ENCODE measurements at places on chromosomes 6 and 20.

DNA sequence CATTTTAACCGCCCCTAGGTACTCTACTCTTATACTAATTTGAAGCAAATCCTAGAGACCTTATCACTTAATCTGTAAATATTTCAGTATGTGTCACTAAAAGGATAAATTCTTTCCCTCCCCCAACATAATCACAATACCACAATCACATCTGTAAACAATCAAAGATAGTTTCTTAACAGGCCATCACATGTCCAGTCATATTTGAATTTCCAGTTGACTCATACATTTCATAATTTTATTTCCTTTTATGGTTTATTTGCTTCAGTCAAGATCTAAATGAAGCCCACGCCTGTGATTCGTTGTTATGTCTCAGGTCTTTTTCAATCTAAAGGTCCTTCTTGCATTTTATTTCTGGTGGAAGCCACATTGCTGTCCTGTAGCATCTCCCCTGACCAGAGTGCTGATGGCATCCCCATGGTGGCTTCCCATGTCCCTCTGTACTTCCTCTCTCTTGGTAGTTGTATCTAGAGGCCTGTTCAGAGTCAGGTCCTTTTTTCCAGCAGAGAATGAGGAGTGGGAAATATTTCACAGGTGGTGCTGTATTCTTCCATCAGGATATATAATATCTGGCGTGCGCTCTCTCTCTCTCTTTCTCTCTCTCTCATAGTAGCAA is 128.6 kb upstream of the SLC22A23 start:
- DNase-seq = no peak

DNA sequence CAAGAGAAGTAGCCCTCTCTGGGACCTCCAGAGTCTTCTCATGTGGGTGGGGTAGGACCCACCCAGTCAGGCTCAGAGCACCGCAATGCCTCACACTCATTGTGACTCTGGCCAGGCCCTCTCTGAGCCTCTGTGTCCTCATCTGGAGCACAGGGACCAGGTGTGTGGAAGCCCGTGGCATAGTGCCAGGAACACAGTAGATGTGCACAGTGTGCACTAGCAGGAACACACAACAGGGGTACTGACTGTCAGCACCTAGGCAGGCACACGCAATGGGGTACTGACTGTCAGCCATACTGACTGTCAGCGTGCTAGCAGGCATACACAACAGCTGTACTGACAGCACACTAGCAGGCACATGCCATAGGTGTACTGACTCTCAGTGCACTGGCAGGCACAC is 2.0 kb upstream of the STMN3 start:
- DNase-seq = no peak

DNA sequence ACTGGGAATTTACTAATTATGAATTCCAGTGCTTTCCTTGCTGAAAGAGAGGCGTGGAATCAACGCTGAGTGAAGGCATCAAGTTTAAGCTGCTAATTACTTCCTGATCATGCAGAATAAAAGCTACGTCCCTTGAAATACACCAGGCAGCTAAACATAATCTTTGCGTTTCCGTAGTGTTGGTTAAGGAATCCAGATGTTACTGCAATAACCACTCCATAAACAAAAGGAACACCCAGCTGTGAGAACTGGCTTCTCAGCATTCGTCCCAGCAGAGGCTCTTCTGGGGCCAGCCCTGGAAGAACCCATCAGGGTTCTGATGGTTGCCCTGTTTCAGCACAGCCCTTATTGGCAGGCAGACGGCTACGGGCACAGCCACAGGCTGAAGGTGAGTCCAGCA is 111.4 kb downstream of the CDH26 start:
- no peak for DNase-seq

GRCh38 chr6:73746787-73747186 is 50.8 kb downstream of the CD109 start:
- no peak for DNase-seq

DNA sequence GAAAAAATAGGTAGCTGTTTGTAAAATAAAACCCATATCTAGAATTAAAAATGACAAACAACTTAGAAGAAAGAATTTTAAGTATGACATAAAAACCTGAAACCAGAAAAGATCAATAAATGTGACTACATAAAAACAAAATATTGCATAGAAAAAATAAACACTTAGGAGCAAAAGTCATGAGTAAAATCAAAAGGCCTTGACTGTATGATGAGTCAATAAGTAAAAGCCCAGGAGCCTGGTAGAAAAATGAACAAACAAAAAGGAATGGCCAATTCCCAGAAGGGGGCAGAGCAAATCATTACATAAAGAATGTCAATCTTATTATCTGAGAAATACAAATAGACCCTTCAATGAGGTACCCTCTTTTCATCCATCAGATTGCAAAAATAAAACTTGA is 20.7 kb upstream of the ENPP1 start:
- no peak for DNase-seq

DNA sequence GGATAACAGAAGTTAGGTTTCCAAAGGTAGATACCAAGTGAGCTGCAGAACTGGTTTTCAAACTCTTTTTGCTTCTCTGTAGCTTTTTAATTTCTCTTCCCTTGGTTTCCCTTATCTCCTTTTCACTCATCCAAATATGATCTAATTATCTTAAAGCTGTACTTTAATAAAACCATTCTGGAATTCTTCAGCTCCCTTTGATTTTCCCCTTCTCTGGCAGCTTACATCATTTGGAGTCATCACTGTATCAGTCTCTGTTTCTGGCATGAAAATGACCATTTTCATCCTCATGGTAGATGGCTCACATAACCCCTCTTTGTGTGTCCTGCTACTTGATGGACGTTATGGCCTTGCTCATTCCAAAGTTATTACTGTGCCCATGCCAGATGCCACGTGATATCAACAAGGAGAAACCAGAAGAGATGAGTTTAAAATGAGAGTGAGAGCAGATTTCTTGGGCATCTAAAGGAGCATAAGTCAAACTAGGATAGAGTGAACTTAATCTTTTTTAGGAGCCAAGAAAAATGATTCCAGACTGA is 620.2 kb downstream of the QKI start:
- DNase-seq = no peak

DNA sequence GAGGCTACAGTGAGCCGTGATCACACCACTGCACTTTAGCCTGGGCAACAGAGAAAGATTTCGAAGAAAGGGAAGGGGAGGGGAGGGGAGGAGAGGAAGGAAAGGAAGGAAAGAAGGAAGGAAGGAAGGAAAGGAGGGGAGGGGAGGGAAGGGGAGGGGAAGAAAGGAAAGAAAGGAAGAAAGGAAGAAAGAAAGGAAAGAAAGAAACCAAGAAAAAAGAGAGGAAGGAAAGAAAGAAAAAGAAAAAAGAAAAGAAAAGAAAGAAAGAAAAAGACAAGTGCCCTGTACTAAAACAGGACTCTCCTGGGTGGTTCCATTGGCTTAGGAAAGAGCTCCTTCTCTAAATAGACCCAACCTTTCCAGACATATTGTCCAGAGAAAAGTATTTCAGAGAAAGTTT is 136.6 kb downstream of the PXDC1 start:
- no peak for DNase-seq

DNA sequence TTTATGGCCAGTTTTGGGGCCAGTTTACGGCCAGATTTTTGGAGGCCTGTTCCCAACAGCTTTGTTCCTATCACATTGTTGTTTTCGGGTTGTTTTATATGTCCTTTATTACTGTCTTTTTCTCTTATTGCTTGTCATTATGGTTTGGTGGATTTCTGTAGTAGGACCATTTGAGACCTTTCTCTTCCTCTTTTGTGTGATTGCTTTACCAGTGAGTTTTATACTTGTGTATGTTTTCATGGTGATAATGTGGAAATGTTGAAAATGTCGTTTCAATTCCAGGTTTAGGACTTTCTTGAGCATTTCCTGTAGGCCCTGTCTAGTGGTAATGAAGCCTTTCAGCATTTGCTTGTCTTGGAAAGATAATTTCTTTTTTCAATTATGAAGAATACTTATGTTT is 17.8 kb downstream of the HLA-B start:
- DNase-seq = no peak

- DNase-seq = no peak
These were observed 5.5 kb downstream of the ANKEF1 start for GRCh38 chr20:10040070-10040975.

GRCh38 chr6:24888715-24889370 is 46.9 kb downstream of the RIPOR2 start:
- no peak for DNase-seq

GRCh38 chr20:37932074-37932473 is 29.1 kb downstream of the VSTM2L start:
- no peak for DNase-seq

GRCh38 chr20:20466341-20466879 is 98.5 kb downstream of the INSM1 start:
- no peak for DNase-seq

GRCh38 chr6:27795697-27796494 is 116.3 kb downstream of the OR2B2 start:
- DNase-seq = peak; percentile 73

DNA sequence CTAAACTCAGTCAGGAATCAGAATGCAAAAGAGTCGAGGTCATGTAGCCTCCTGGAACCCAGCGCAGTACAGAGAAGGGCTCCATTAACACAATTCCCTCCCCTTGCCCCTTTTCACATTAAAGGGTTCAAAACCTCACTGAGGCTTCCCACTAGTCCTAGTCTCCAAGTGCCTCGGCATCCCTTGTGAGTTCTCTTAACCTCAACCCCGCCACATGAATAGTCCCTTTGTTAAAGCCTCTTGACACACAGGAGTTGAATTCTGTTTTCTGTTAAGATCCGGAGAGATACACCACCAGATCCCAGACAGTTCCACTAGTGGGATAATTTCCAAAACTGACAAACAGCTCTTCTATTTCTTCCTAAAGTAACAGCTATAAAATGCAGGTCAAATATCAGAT is 17.8 kb downstream of the PTPRT start:
- DNase-seq = no peak

GRCh38 chr6:36999061-36999750 is 6.2 kb upstream of the FGD2 start:
- no peak for DNase-seq

DNA sequence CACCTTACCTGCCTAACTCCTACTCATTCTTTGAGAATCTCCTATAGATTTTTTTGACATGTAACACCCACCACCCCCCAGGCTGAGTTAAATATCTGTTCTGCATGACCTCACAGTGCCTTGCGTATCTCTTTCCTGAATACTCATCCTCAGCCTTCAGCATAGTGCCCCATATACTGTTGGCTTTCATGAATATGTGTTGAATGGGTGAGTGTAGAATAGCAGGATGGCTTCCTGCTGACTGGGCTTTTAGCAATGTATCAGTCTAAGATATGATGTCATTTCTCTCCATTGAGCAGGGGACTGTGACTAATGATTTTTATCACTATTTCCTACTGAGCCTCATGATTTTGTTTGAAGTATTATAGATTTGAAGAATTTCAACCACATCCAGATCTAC is 361.6 kb upstream of the MARCKS start:
- DNase-seq = no peak

- no peak for DNase-seq
These were observed 38.2 kb upstream of the TTPAL start for GRCh38 chr20:44437497-44437896.

DNA sequence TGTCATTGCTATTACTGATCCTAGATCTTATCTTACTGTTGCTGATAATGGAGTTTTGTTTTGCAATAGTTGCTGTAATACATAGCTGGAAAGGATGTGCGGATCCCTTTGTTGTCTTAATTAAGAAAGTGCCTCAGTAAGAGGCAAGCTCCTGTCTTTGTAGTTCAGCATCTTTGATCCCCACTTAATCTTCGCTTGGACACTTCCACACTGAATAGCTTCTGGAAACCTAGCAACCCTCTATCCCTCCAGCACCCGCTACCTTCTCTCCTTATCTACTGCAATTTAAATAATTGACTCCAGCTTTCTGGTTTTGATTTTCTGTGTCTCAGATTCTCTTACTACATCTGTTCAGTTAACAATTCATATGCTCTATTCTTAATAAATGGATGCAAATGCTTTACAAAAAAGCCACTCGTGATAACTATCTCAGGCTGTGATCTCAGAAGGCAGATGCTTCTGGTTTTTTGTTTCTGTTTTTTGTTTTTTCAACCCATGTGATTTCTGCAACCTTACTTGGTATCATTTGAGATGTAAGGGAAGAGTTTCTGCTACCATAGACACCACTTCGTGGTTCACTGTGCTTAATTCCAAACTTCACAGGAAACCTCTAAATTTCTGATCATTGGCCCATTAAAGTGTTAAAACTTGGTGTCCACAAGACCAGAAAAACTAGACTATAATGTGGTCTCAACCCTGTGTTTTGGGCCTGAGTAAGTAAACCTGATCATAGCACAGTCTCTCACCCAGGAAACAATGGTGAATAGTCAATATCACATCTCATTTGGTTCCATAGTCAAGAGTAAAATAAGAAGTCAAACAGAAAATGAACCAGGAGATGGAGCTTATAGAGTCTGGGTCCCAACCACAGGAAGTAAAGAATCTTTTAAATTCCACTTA is 352.1 kb upstream of the SOX4 start:
- DNase-seq = no peak

Data from stimulated activated CD4-positive, alpha-beta T cell treated with anti-CD3 and anti-CD28 coated beads, TNF-alpha, amount 100 ng/mL, for 24 hours (primary cell).